ENCODE measurements at places on chromosomes 2 and 18.

GRCh38 chr2:172792711-172793110, 57.1 kb downstream of the RAPGEF4 start:
- no peak for DNase-seq

GRCh38 chr2:64203131-64203857, 59.1 kb upstream of the PELI1 start:
- no peak for DNase-seq

- DNase-seq, result no peak
Observed at GRCh38 chr2:204576362-204576979, 31.2 kb downstream of the PARD3B start.

DNA sequence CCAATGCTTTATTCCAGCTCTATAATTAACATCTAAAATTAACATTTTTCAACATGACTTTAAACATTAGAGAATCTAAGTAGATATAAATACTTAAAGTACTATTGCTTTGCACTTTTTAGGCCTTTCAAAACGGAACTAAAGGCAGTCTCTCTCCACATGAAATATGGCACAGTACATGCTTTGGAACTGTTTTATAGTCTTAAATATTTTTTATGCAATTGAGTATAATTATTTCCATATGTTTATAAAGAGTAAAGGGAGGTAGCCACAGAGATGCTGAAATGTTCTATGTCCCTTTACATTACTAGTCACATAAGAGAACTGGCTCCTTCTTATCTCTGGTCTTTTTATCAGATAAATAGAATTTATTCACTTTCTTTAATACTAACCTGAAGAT, 674.0 kb downstream of the PLCL1 start:
- no peak for DNase-seq

DNA sequence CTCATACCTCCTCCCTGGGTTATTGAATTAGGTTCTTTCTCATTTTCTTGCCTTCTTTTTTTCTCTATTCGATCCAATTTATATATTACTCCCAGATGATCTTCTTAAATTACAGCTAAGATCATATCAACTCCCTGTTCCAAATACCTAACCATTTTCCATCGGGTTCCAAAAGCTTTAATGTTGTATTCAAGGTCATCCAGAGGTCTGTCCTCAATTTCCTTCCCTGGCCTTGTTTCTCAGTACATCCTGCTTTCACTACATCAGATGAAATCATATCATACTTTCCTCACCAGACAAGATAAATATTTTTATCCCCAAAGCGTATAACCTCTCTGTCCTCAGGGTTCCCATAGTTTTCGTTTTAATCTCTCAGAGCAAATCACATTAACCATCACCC, 36.3 kb upstream of the GREB1L start:
- DNase-seq, result no peak

GRCh38 chr18:76571689-76572088, 76.6 kb upstream of the ZNF516 start:
- DNase-seq, result no peak

GRCh38 chr18:48222118-48222517, 187.1 kb downstream of the ZBTB7C start:
- DNase-seq, result peak; percentile 36

DNA sequence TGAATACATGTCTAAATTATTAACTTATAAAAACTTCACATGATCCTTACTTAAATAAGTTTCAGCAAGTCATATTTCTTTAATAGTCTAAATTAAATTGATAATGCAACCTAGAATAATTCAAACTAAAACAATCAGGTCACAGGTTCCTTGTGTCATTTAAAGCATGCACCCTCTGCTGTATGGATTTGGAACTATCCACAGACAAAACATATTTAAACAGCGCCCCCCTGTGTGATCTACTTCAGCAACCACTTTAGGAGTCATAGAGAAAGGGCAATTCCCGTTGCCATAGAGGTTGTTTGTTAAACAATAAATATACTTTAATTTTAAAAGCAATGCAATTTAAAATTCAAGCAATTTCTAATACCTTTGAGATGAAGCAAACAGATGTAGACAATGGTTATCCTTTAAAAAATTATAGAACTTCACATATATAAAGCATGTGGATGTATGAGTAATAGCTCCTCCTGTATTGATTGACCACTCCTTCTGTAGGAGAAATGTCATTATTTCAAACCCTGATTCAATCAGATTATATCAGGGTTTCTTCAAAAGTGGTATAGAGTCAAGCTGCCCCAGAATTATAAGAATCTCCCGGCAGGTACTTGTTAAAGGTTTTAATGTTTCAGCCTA, 21.2 kb downstream of the GRB14 start:
- peak; percentile 75 for DNase-seq

- DNase-seq, result peak; percentile 46
Observed at GRCh38 chr2:131682122-131682944, 154.6 kb downstream of the CCDC74A start.

DNA sequence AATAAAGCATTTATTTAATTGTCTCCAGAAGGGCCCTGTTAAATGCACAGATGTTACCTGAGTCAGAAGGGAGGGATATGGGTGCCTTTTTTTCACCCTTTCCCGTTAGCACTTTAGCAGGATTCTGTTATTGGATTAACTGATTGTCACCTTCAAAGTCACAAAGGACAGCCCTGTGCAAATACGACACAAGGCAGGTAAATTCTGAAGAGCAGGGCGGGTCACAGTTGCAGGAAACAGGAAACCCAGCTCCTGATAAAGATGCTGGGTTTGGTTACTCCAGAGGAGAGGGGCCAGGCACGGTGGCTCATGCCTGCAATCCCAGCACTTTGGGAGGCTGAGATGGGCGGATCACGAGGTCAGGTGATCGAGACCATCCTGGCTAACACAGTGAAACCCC, 11.4 kb upstream of the PKDCC start:
- no peak for DNase-seq

- DNase-seq, result no peak
Observed at GRCh38 chr2:213252206-213252605, 32.1 kb upstream of the SPAG16 start.

- DNase-seq, result no peak
Observed at GRCh38 chr2:174524527-174524926, 37.7 kb upstream of the GPR155 start.

DNA sequence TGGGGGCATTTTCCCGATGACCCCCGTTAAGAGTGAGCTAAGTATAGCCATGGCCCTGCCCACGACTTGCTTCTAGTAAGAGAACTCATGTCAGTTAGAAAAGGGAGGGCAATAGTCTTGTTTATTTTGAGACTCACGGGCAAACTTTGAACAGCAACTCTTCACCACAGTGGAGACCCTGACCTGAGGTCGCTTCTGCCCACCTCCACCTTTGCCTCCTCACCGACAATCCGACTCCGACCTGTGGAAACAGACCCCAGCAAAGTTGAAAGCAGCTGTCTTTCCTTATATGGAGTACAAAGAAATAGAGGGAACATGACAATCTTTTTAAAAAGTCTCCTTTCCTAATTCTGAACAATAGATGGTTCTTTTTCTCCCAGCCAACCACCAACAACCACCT, 155.0 kb upstream of the GCFC2 start:
- DNase-seq, result no peak

- DNase-seq, result no peak
Observed at GRCh38 chr2:32904751-32905150, 42.0 kb upstream of the LTBP1 start.

GRCh38 chr2:205739620-205740019, 57.3 kb downstream of the NRP2 start:
- DNase-seq, result no peak

GRCh38 chr18:11322716-11323115, 173.3 kb upstream of the PIEZO2 start:
- DNase-seq, result no peak

GRCh38 chr2:106339132-106339531, 129.1 kb downstream of the RGPD3 start:
- no peak for DNase-seq

GRCh38 chr2:209526561-209526960, 102.7 kb downstream of the MAP2 start:
- no peak for DNase-seq

- DNase-seq, result no peak
Observed at GRCh38 chr2:198268519-198268918, 464.1 kb downstream of the PLCL1 start.

GRCh38 chr2:190867212-190867611, 13.4 kb upstream of the GLS start:
- no peak for DNase-seq

GRCh38 chr18:51188024-51188701, 9.3 kb downstream of the MEX3C start:
- no peak for DNase-seq

DNA sequence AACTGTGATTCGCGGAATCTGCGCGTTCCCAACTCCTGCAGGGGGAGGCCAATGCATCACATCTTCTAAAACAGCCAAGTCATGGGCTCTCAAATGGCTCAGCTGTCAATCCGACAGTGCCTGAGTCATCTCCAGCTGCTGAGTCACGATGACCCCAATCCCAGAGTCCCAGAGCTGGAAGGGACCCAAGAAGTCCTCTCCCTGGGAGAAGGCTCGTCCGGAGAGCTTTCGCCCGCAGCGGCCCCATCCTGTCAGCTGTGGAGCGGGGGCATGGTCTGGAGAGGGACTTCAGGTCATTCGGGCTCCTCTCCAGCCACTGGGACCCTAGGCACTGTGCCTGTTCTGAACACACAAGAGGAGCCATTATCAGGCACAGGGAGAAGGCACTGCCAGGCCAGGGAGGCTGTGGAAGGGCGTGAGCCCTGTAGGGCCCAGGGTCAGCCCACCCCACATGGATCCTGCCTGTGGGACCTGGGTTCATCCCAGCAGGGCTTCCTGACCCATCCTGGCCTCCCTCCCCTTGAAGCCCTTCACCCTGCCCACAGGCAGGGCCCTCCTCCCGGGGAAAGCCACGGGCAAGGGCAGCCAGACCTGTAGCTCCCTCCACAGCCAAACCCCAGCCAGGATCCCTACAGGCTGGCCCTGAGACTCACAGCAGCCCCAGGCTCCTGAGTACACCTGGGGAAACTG, 47.6 kb upstream of the GPC1 start:
- no peak for DNase-seq

- DNase-seq, result peak; percentile 85
Observed at GRCh38 chr2:164992818-164993217, 37.5 kb upstream of the SLC38A11 start.

DNA sequence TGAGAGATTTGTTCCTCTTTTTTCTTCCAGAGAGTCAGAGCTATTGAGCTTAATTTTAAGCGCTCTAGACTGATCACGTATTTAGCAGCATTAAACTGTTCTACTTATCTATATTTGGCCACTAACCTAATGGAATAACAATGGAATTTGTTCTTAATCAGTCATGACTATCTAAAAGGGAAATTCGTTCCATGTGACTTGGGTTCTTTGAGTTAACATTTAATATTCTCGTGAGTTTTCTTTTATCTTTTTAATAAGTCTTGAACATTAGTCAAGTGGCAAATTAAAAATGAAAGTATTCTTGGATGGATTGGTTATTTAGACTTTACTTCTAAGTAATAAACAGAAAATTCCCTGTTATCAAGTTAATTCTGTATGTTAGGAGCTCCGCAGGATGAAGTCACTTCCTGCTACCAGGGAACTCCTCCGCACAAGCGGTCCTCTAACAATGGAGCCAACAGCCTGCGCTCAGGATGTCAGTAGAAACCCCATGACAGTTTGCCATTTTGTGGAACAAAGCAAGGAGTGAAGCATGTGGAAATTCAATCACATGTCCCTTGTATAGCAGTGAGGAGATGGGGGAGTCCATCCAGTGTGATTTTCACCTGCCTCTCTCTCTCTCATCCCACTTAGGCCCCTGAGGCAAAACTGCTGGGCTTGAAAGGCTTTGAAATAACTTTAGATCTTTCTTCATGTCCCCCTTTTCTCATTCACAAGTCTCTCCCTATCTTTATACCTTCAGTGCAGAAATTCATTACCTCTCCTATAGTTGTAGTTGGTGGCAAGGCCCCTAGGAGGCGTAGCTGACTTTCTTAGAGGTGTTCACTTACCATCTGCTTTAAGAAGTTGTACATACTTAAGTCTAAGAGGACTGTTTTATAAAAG, 138.1 kb downstream of the WDR7 start:
- peak; percentile 41 for DNase-seq

GRCh38 chr2:123380370-123380935, 644.6 kb upstream of the CNTNAP5 start:
- DNase-seq, result no peak

GRCh38 chr2:170044751-170045478, 133.0 kb upstream of the MYO3B start:
- DNase-seq, result no peak

- no peak for DNase-seq
Observed at GRCh38 chr2:7849531-7849930, 832.3 kb upstream of the ID2 start.

- DNase-seq, result no peak
Observed at GRCh38 chr18:52679354-52679753, 339.4 kb downstream of the DCC start.

DNA sequence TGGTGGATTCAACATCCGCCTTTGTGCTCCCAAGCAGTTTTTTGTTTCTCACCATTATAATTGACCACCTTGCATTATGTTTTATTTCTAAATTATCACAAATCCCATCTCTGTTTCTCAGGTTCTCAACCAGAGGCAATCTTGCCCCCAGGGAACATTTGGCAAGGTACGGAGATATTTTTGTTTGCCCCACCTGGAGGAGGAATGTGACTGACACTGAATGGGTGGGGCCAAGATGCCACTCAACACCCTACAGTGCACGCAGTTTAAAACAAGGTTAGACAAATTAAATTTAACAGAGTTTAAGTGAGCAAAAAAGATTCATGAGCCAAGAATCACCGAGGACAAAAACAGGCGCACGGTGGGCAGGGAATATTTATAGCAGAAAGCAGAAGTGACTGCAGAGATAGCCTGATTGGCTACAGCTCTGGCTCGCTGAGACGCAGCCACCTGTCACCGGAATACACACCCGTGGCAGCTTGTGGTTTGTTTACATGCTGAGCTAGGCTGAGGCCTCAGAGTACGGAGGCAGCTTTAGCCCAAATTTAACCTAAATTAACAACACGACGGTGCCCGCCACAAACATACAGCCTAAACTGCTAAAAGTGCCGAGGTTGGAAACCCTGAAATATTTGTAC, 150.0 kb upstream of the ALKAL2 start:
- DNase-seq, result no peak

- DNase-seq, result no peak
Observed at GRCh38 chr18:13505780-13506345, 220.5 kb downstream of the FAM210A start.

DNA sequence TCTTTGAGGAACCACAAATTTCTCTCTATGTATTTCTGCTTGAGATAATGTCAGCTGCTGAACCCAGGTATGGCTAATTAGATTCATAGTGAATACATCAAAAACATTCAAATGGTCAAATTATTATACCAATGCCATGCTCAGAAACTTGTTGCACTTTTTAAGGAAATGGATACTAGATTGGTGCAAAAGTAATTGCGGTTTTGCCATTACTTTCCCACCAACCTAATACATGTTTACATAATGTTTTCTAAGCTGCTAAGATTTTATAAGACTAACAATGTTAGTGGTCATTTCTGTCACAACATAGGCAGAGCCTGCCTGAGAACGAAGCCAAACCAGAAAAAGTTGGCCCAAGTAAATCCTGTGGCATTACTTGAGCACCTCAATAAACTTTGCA, 568.2 kb upstream of the LRATD1 start:
- DNase-seq, result no peak
